ENCODE measurements at places on chromosomes 4 and X.

DNA sequence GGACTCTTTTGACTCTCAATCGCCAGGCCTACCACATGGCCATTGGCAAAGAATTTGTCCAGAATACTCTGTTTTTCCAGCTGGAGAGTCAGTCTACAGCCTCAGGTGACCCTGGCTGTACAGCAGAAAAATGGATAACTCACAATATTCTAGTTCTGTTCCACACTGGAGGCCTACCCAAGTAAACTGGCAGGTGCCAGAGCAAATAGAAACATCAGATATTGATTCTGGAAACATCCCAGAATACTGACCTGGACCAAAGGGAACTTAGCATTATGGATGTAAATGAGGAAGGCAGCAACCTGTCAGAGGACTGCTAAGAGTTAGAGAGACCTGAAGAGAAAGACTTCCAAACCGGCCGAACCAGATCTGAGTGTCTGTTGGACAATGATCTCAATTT is 147.9 kb upstream of the SMAD1 start:
- no peak for DNase-seq

GRCh38 chr4:3523628-3524221 is 8.5 kb downstream of the LRPAP1 start:
- DNase-seq = no peak

- DNase-seq = no peak
These were observed 23.0 kb downstream of the SNX25 start for GRCh38 chr4:185232370-185232769.

- DNase-seq = no peak
These were observed 88.9 kb downstream of the GPR143 start for GRCh38 chrX:9676738-9677097.

DNA sequence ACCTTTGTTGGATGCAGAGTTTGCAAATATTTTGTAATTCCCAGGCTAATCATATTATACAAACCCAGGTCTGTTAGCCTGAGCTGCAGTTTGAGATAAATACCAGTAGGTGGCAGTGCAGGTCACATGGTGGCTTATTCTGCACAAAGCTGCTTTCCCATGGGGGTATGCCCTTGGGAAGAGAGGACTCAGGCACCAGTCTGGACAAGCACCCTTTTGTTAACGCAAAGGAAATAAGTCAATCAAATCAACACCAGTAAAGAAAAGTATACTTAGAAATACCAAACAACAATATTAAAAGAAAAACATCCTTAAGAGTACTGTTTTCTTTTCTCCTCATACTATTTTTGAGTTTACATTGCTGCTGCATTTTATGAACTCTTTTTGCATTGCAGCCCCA is 389.0 kb upstream of the ZFP42 start:
- no peak for DNase-seq

DNA sequence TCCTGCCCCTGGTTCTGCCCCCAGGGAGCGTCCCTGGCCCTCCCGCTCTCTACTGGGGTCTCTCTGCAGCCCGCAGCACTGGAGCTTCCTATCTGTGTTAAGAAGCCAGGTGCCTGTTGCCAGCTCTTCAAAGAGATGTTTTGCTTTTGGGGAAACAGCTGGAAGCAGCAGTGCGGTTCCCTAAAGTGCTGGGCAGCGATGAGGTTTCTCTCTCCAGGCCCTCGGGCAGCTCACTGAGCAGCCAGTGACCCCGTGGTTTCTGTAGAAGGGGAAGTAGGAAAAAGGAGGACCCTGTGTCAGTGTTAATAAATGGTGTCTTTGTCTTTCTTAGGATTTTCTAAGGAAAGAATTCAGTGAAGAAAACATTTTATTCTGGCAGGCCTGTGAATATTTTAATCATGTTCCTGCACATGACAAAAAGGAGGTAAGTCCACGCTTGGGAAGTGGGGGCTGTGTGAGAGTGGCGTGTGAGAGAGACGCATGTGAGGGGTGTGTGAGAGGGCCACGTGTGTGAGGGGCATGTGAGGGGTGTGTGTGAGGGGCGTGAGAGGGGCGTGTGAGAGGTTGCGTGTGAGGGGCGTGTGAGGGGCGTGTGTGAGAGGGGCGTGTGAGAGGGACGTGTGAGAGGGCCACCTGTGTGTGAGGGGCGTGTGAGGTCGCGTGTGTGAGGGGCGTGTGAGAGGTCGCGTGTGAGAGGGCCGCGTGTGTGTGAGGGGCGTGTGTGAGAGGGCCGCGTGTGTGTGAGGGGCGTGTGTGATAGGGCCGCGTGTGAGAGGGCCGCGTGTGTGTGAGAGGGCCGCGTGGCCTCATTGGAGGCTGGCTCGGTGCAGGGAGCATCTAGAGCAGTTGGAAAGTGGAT is 27.1 kb upstream of the HGFAC start:
- DNase-seq = peak; percentile 31

- no peak for DNase-seq
These were observed 28.6 kb downstream of the SLC16A2 start for GRCh38 chrX:74449937-74450330.

DNA sequence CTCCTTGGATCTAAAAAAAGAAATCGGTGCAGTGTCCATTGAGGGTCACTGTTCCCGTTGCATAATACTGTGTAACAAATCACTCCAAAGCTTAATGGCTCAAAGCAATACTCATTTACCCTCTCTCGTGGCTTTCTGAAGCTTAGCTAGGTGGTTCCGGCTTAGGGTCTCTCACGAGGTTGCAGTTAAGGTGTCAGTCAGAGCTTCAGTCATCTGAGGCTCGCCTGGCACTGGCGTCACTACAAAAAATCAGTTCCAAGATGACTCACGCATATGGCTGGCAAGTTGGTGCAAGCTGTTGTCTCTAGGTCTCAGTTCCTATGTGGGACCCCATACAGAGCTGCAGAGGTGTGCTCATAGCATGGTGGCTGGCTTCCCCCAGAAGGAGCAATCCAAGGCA is 91.0 kb downstream of the BEND2 start:
- no peak for DNase-seq

GRCh38 chrX:56569378-56570057 is 6.1 kb downstream of the UBQLN2 start:
- no peak for DNase-seq

DNA sequence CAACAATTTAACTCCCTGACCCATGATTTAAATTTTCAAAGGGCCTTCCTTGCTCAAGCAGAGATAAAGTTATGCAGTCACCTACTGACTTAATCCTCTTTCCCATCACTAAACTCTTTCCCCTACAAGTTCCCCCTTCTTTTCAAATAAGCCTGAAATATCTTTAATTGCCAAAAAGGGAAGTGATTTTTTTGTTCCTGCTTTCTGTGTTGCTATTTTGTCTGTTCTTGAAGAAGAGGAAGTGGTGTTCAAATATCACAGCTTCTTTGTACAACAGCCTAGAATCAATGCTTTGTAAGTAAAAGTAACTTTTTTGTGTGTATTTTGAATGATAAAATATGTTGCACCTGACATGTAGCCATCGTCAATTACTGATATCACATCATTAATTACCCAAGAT is 595.9 kb downstream of the CENPC start:
- DNase-seq = no peak

DNA sequence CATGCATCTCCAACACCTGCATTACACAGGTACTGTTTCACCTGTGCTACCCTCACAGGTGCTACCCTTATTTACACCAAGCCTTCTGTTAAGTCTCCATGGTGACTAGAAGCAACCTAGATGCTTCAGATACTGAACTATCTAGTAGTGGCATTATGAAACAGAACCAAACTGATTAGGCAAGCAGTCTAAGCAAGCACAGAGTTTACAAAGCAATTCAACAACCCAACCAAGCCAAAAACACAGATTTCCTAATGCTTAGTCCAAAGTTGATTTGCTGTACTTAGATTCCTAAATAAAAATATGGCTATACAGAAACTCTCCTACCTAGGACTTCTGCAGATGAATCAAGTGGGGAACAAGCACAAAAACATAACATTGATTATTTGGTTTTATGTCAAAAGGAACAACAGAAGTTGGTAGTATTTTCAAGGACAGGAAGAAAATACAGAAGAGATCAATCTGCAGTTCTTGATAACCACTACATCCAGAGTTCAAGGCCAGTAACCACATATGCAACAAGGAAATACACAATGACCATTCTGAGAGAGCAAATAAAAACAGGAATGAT is 3.2 kb downstream of the TAPT1 start:
- DNase-seq = no peak

GRCh38 chr4:70057651-70058050 is 7.4 kb downstream of the HTN1 start:
- no peak for DNase-seq

- DNase-seq = no peak
These were observed 130.8 kb upstream of the NPY2R start for GRCh38 chr4:155077452-155078229.

GRCh38 chr4:129550281-129550785 is 454.4 kb downstream of the C4orf33 start:
- no peak for DNase-seq

GRCh38 chr4:21102667-21103066 is 402.4 kb downstream of the PACRGL start:
- DNase-seq = no peak

DNA sequence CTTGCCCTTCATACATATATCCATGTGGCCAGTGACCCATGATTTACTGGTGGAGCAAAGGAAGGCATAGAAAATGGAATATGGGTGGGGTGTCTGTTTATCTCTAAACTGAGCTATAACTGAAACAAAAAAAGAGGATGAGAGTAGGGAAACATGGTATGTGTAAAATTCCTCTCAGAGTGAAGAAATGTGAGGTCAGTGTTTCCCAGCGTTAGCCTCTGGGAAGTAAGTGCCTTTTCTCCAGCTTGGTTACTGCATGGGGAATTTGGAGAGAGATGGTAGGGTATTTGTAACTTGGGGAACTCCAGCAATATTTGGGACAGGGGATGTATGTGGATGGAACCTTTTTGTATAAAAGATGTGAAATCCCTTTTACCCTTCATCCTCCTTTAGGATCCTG is 89.4 kb downstream of the AFF1 start:
- no peak for DNase-seq

GRCh38 chrX:146863566-146863965 is 49.0 kb upstream of the CXorf51A start:
- DNase-seq = no peak

DNA sequence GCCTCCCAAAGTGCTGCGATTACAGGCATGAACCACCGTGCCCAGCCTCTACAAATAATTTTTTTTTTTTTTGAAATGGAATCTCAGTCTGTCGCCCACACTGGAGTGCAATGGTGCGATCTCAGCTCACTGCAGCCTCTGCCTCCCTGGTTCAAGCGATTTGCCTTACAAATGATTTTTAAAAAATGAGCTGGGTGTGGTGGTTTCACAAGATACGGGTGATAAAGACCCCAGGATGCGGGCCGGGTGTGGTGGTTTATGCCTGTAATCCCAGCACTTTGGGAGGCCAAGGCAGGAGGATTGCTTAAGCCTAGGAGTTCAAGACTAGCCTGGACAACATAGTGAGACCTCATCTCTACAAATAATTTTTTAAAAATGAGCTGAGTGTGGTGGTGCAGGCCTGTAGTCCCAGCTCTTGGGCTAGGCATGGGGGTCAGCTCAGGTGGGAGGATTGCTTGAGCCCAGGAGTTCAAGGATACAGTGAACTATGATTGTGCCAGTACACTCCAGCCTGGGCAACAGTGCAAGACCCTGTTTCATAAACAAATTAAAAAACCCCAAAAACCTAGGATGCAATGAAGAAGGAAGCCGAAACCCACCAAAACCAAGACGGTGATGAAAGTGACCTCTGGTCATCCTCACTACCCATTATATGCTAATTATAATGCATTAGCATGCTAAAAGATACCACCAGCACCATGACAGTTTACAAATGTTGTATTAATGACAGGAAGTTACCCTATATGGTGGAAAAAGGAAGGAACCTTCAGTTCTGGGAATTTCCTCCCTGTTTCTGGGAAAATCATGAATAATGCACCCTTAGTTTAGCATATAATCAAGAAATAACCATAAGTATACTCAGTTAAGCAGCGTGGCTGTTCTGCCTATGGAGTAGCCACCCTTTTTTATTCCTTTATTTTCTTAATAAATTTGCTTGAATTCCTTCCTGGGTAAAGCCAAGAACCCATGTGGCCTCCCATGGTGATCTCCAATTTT is 27.7 kb downstream of the PDGFRA start:
- DNase-seq = no peak

DNA sequence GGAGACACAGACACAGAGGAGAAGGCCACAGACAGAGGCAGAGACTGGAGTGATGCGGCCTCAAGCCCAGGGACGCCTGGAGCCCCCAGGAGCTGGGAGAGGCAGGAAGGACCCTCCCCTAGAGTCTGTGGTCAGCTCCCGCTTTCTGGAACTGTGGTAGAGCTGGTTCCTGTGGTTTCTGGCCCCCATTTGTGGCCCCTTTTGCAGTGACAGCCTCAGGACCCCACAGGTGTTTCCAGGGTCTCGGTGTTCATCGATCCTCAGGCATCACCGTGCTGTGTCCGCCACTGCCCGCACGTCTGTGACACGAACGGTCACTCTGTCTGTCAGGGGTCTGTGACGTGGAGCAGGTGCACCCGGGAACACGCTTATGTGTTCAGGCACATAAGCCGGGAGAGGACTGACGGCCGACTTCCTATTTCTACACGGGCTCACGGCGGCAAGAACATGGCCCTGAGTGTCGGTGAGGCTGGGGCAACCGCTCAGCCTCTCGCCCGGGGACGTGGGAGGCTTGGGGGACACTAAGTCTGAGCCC is 7.9 kb downstream of the GTPBP6 start:
- no peak for DNase-seq

GRCh38 chr4:12635629-12636028 is 848.5 kb downstream of the RAB28 start:
- DNase-seq = no peak

GRCh38 chr4:138859254-138859653 is 156.3 kb upstream of the NOCT start:
- DNase-seq = no peak

DNA sequence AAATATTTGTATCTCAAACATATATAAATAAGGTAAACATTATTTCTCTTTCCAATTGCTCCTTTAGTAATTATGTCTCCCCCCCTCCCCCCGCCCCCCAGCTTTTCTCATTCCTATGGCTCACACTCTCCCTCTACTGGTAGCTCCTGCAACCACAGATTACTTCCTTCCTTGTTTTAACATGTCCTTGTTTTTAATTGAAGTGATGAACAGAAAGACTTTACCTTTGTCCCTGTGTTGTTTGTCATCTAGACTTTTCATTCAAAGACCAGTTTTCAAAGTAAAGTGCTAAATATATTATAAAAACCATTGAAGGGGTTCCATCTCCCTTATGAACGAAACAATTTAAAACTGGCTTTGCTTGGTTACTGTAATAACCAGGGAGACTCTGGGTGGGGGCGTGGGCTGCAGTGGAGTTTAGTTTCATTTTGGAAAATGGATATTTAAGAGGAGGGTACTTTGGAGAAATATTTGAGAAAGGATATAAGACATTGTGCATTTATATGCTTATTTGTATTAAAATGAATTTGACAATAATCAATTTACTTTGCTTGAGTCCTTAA is 352.9 kb downstream of the RAPGEF2 start:
- DNase-seq = no peak

- no peak for DNase-seq
These were observed 32.5 kb downstream of the COX18 start for GRCh38 chr4:73037057-73037456.

- no peak for DNase-seq
These were observed 25.5 kb downstream of the PHEX start for GRCh38 chrX:22057667-22058066.

DNA sequence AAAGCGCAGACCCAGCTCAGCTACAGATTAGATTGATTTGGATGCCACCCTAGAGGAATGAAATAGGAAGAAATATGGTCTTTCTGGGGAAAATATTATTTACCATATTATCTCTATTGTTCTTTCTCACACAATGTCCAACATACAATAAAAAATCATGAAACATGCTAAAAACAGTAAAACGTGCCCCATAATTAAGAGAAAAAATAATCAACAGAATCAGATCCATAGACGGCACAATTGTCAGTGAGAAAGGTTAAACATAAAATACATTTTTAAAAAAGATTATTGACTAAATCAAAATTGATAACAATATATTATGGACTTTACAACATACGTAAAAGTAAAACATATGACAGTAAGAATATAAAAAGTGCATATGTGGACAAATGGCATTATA is 90.9 kb downstream of the ENPP6 start:
- no peak for DNase-seq

All from activated naive CD4-positive, alpha-beta T cell treated with anti-CD3 and anti-CD28 coated beads, Interleukin-2, amount 50 U/mL, for 72 hours (primary cell).